Small intestine (tissue), 16 donors: ENCODE measurements at places on chromosomes 12 and 14. TPM values are rescaled to one million over a fixed set of nuclear protein-coding genes. Genes with fewer than 3 reads are reported as not detected.
A peak's percentile ranks its signal among the peaks of the same experiment; 100 is the strongest.

- peak; percentile 79 for DNase-seq
These were observed 157.4 kb upstream of the ARID2 start for GRCh38 chr12:45572114-45572513.

GRCh38 chr12:19458733-19459132 is 19.4 kb downstream of the AEBP2 start:
- DNase-seq: no peak

Gene RFC5
- polyA plus RNA-seq: 6.5 TPM

DNA sequence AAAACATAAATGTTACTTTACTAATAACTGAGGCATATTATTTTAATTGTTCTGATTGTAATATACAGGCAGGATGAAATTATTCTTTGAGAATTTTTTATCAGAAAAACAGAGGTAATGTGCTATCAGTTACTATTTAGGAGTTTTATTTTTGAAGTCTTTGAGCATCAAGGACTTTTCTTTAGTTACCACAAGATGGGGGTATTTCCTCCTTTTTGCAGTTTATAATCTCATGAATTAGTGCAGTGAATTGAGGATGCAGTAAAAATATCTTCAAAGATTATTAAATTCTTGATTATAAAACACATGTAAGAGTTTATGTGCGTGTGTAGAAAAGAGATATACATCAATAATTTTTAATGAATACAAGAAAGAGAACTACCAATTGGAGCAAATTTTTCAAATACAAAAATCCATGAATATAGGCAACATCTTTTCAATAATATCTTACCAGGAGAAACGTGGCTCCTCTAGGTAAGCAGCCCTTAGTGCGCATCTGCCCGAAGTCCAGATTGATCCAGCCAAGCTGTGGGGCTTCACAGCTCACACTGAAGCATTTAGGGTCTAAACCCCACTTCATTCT is 71.6 kb downstream of the ERGIC2 start:
- no peak for DNase-seq

Gene MUCL1
- not detected for polyA plus RNA-seq

DNA sequence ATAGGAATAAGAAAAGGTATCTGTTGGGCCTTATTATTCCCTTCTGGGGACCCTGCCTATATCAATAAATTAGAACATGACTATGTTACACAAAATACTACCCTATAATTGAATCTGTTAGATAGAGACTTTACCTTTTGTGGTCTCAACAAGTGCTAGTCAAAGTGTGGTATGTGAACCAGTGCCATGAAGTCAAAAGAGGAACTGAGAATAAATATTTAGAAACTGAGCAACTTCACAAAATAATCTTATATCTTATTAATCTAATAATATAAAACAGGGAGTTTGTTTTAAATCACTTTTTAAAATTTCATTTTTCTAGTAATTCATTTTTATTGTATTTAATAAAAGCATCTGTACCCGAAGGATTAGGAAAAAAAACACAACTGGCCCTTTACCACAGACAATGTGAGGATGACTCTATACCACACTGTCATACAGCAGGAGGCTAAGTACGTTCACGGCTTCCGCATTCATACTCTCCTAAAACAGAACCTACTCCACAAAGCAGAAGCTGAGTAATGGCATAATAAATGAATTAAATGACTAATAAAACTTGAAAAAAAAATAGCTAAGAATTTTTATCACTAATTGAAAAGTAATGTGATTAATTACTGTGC is 42.1 kb downstream of the SEC23A start:
- DNase-seq: no peak

Gene ERP29
- 213 TPM for polyA plus RNA-seq

DNA sequence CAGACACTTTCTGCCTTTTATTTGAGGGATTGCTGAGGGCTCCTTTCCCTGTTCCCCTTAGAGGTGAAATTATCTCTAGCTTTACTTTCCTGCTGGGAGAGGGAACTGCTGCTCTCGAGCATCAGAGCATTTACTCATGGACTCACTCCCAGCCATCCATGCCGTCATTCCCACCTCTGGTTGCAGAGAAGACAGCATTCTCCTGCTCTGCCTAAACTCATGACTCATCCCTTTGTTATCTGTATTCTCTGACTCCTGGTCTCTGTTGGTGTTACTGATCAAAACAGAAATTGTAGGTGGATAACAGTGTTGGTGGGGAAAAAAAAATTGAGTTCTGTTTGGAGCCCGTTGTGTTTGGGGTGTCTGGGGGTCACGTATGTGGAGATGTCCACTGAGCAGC is 159.3 kb downstream of the TTC8 start:
- DNase-seq: no peak

Gene TMTC1
- polyA plus RNA-seq: 1.1 TPM

Gene KRT5
- polyA plus RNA-seq: 0.79 TPM

GRCh38 chr12:109451400-109451799 is 25.7 kb downstream of the KCTD10 start:
- DNase-seq: no peak

- DNase-seq: no peak
These were observed 193.7 kb upstream of the FRMD6 start for GRCh38 chr14:51457843-51458562.

- DNase-seq: no peak
These were observed 890 bp downstream of the KRT71 start for GRCh38 chr12:52552055-52552454.

- DNase-seq: no peak
These were observed 210.1 kb upstream of the EEA1 start for GRCh38 chr12:93139028-93139665.

DNA sequence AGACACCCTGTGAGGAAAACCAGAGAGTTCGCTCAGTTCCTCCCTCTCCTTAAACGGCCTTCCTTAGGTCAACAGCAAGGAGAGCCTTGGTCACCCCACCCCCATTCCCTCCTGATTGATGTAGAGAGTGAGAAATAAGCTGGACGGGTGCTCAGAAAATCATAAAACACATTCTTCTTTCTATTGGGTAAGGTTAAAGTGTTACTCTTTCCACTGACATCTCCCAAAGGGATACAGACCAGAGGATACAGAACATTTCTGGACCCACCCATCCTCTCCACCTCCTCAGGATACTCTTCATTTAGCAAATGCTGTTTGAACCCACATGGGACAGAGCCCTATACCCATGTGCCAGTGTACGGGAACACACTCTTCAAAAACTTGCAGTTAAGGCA is 11.6 kb upstream of the KRT77 start:
- no peak for DNase-seq

- no peak for DNase-seq
These were observed 53.6 kb downstream of the DYRK2 start for GRCh38 chr12:67702136-67702535.

DNA sequence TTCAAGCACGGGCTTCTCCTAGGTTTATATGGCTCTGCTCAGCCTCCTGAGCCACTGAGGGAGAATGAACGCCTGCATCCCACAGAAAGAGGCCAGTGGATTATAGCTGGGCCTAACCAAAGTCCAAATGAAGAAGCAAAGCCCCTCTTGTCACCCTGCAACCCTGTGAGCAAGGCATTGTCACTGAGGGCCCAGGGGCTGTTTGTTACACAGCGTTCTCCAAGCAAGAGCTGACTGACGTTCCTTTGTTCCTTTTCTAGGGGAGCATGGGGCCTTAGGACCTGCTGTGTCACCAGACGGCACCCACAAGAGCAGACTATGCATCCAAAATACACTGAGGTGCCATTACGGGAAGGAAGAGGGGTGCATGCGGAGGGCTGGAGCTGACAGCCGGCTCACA is 4.3 kb upstream of the FBRSL1 start:
- no peak for DNase-seq

Gene CLMN
- 25.0 TPM for polyA plus RNA-seq

DNA sequence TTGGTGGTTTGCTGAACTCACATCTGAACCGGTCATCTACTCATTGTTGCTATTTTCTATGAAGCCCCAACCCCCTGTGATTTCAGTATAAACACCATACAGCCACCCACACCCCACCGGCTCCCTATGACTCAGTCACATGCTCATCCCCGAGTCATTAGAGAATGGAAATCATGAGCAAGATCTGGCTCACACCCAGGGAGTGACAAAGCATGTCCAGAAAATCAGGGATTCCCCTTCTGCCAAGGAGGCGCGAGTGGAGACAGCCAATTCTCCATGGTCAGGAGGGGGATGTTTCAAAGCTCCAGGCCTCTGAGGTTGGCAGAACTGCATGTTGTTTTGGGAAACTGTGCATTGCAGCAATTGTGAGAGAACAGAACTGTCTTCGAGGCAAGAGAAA is 657.5 kb upstream of the TBX3 start:
- DNase-seq: peak; percentile 40

Gene GPR84
- polyA plus RNA-seq: not detected

Gene ANAPC7
- polyA plus RNA-seq: 44.9 TPM

DNA sequence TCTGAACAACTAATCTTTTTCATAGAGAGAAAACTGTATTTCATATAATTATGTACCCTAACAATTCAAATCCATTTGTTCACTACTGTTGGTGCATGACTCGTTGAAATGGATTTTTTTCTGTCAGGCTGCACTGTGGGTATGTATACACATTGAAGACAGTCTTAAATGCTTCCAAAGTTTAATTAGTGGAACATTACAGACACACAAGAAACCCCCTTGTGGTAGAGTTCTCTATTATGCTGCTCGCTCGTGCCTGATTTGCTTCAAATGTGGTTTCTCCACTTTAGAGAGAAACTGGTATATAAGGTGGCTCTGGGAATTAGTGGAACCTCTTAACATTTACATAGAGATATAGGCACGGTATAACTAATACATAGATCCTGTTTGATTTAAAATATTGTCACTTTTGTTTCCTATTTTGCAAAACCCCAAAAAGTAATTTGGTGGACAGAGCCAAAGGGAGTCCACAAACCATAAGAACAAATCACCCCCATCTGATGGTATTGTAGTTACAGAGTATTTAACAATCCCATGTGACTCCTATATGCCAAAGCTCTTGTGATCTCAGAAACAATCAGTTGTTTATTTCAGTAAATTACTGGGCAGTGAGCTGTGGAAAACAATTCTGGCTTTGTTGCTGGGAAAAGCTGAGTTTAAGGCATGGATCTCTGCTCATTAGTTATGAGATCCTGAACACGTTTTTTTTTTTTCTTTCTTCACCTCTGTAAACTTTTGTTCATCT is 159.5 kb downstream of the BRMS1L start:
- DNase-seq: no peak

GRCh38 chr12:132754160-132754932 is 7.3 kb downstream of the ANKLE2 start:
- no peak for DNase-seq

- DNase-seq: no peak
These were observed 19.3 kb downstream of the TMCC3 start for GRCh38 chr12:94631058-94631457.

Gene HOTAIR
- not detected for polyA plus RNA-seq

GRCh38 chr14:88013750-88014349 is 8.9 kb downstream of the GPR65 start:
- DNase-seq: peak; percentile 78

DNA sequence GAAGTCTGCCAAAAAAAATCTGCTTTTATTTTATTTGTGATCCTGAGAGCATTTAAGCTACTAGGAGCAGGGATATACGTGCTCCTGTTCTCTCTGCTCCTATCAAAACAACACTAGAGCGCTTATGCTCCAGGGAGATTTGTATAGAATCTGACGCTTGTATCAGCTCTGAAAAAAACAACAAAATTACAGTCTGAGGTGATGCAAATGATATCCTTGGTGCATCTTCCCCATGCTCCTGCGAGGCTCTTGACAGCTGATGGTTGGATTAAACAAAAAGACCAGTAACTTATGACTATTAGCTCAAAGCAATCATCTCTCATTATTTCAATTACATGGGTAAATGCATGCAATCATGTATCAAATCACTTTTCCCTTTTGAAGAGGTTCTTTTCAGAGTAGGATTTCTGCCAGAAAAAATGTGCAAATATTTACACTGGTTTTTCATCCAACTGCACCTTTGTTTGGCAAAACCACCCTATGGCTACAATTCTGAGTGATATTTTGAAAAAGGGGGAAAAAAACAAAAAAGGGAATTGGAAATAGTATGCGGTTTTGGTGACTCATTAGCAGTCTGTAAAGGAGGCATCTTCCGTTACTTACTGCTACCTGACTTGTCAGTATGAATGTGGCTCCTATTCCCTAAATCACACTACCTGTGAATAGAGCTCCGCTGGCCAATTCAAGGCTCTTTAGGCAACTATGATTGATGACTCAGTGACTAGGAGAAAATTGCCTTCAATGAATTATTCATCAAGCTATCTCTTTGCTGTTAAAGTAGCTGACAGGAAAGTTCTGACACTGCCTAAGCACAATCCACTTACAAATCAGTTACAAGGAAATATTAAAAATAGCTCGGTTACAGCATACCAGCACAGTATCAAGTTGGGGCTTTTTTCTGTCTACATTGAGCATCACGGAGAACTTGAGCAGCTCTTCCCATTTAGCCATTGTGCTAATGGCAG is 450.0 kb downstream of the FOXG1 start:
- DNase-seq: no peak

DNA sequence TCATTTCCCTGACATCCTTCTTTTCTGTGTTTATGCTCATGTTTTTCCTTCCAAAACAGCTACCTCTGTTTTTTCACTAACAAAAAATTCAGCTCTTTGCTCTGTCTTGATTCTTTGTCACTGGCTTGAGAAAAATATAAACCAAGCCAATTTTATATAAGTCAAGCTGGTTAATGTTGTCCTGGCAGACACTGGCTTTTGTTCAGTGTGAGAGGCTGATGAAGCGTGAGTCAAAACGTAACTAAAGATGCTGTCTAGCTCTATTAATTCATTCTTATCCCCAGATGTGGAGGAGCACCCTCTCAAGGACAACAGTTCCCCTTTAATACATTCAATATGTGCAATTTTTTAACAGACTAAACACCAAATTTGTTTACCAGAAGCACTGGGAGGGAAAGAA is 15.8 kb downstream of the TSPAN8 start:
- DNase-seq: no peak

Gene SERPINA6
- polyA plus RNA-seq: not detected

Gene KRT6B
- polyA plus RNA-seq: not detected

DNA sequence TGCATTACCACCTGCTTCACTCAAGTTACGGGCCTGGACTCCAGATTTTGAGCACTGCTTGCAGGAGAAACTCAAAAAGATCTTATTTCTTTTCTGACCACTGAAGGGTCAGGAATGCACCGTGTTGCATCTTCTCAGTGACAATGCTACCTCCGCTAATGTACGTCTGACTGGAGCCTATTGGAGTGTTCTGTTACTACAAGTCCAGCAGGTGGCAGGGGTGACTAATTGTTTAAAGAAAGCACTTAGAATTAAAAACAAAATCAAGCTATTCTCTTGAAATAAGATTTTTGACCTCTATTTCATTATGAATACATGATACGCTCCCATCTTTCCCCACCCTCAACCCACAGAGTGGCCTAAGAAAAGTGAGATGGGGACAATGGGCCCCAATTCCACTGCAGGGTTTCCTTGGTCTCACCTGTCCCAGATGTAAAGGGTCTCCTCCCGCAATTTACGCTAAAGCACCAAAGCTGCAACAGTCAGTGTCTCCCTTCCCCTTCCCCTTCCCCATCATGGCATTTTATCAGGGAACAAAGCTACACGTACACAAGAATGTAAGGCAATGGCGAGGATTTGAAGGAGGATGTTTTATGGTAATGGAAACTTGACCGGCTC is 2.2 kb downstream of the TBPL2 start:
- peak; percentile 53 for DNase-seq
